Suprapubic skin (tissue), 4 donors: ENCODE measurements at places on chromosomes 4 and X.

DNA sequence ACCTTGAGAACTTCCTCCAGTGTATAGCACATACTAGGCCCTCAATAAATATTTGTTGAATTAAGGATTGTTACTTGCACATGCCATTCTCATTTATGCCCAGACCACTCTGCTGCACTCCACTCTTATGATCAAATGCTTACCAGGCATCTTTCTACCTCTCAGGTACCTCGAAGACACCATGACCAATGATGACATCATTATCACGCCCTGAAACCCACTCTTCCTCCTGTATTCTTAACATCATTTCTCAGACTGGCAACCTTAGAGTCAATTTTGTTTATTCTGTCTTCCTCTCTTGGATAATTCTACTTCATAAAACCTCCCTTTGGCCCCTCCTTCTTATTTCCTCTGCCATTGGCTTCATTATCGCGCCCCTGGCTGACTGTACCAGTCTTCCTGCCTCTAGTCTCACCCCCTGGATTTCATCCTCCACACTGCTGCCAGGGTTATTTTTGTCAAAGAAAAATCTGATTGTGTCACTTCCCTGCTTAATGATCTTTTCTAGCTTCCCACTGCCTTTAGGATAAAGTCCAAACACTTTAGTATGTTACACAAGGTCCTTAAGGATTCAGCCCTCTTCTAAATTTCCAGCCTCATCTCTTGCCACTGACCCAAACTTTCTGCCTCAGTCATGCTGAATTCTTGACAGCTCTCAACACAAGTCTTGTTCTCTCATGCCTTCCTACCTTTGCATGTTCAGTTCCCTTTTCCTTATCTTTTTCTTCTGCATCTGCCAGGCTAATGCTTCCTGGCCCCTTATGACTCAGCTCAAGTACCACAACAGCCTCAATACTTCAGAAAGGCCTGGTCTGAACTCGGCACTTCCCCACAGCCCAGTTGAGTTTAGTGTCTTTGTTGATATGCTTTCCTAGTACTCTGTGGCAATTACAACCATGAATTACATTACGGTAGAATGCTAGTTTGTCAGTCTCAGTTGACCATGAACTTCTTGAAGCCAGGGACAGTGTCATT lies 45.8 kb downstream of the HDAC8 start:
- no peak for DNase-seq
- H3K4me3 ChIP-seq, result no peak overlapping the region
- no peak overlapping the region for H3K27ac ChIP-seq
- H3K27me3 ChIP-seq, result no peaks in the 10 kb centered on the region

DNA sequence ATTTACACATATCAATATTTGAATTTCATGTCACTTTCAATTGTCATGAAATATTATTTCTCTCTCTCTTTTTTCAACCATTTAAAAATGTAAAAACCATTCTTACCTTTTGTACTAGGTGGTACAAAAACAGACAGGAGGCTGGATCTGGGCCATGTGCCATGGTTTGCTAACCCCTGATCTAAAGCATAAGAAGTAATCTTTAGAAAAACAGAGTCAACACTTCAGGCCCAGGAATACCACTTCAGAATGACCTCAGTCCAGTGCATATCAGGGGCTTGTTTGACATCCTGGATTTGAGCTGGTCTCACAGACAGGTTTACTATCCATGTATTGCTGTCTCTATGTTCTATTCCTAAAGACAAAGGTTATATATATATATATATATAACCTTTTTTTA lies 102.5 kb downstream of the DCHS2 start:
- no peaks in the 10 kb centered on the region for H3K27me3 ChIP-seq
- H3K4me1 ChIP-seq, result no peaks in the 10 kb centered on the region
- no peaks in the 10 kb centered on the region for H3K36me3 ChIP-seq
- no peak overlapping the region for H3K27ac ChIP-seq
- no peak overlapping the region for H3K4me3 ChIP-seq

GRCh38 chr4:138707746-138708677 lies 307.6 kb upstream of the NOCT start:
- H3K4me3 ChIP-seq, result no peak overlapping the region
- peaks cover 4% of the 10 kb centered on the region for H3K27me3 ChIP-seq
- H3K36me3 ChIP-seq, result no peaks in the 10 kb centered on the region
- no peak overlapping the region for H3K27ac ChIP-seq
- no peak for DNase-seq

DNA sequence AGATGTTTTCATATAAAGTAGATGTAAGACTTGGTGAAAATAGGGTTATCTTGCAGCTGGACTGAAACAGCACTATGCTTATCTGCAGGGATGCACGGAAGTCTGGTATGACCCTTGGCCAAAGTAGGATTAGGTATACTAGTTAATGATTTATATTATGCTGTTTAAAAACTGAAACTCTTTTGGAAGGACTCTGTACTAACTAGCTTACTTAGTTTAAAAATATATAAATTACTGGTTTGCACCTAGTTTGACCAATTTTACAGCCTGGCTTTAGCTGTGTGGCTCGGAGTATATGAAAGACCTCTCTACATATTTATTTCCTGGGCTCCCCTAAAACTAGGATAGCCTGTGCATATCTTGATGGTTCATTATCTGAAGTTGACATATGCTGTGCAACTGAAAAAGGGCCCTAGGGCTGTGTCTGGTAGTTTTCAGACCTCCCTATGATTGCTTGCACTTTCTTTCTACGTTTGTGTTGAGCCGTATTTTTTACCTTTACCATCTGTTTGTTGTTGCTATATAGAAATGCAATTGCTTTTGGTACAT lies 89.2 kb downstream of the TMEM144 start:
- H3K4me1 ChIP-seq, result peaks cover 12% of the 10 kb centered on the region
- H3K36me3 ChIP-seq, result no peaks in the 10 kb centered on the region
- DNase-seq, result no peak
- no peak overlapping the region for H3K27ac ChIP-seq
- H3K27me3 ChIP-seq, result no peaks in the 10 kb centered on the region

DNA sequence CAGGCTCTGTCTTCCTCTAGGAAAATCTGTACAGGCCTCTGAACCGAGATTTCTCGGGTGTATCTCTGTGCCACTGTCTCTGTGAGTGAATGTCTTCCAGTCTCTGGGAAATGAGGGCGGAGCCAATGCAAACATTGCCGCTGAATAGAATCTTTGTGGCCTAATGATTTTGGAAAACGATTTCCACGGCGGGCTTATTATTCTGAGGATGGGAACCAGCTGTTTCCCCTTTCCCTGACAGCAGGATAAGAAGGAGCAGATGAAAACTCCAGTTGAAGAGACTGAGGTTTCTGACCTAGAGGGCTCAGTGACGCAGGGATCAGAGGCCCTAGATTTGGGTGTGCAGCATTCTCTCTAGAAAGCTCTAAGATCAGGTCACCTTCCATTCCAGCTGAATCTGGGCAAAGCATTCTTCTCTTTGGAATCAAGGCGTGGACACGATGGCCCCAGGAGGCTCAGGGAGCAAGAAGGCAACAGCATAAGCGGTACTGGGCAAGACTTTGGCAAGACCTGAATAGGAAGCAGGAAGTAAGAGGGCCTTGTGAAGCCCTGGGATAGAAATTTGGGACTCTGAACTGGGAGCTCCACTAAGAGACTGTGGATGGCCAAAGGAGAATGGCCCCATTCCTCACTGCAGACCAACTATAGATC lies 47.3 kb downstream of the PJA1 start:
- no peak for DNase-seq
- no peak overlapping the region for H3K27ac ChIP-seq
- H3K36me3 ChIP-seq, result no peaks in the 10 kb centered on the region
- H3K4me3 ChIP-seq, result no peak overlapping the region
- H3K27me3 ChIP-seq, result no peaks in the 10 kb centered on the region

GRCh38 chr4:176149680-176150355 lies 45.6 kb downstream of the SPATA4 start:
- no peak overlapping the region for H3K4me3 ChIP-seq
- no peaks in the 10 kb centered on the region for H3K27me3 ChIP-seq
- H3K36me3 ChIP-seq, result no peaks in the 10 kb centered on the region
- H3K4me1 ChIP-seq, result no peaks in the 10 kb centered on the region
- no peak overlapping the region for H3K27ac ChIP-seq

GRCh38 chr4:123415977-123416376 lies 19.4 kb downstream of the SPRY1 start:
- H3K36me3 ChIP-seq, result no peaks in the 10 kb centered on the region
- H3K4me1 ChIP-seq, result peaks cover 14% of the 10 kb centered on the region
- no peak overlapping the region for H3K4me3 ChIP-seq
- no peaks in the 10 kb centered on the region for H3K27me3 ChIP-seq
- DNase-seq, result no peak
- no peak overlapping the region for H3K27ac ChIP-seq

- no peak overlapping the region for H3K4me3 ChIP-seq
- peak; percentile 32 for DNase-seq
- H3K36me3 ChIP-seq, result no peaks in the 10 kb centered on the region
- no peaks in the 10 kb centered on the region for H3K4me1 ChIP-seq
- H3K27me3 ChIP-seq, result no peaks in the 10 kb centered on the region
- H3K27ac ChIP-seq, result no peak overlapping the region
Measured at GRCh38 chr4:3328814-3329663, 36.2 kb downstream of the RGS12 start.

- no peaks in the 10 kb centered on the region for H3K27me3 ChIP-seq
- no peak for DNase-seq
- peak overlapping the region; percentile 30 for H3K4me3 ChIP-seq
- H3K36me3 ChIP-seq, result no peaks in the 10 kb centered on the region
Measured at GRCh38 chr4:40550948-40551462, 78.7 kb downstream of the RBM47 start.

GRCh38 chrX:117510453-117510852 lies 606.2 kb downstream of the KLHL13 start:
- no peaks in the 10 kb centered on the region for H3K36me3 ChIP-seq
- no peaks in the 10 kb centered on the region for H3K27me3 ChIP-seq
- H3K4me1 ChIP-seq, result no peaks in the 10 kb centered on the region
- H3K4me3 ChIP-seq, result no peak overlapping the region
- DNase-seq, result no peak
- no peak overlapping the region for H3K27ac ChIP-seq

GRCh38 chr4:158840131-158840530 lies 71.3 kb downstream of the FNIP2 start:
- no peak overlapping the region for H3K27ac ChIP-seq
- H3K4me1 ChIP-seq, result no peaks in the 10 kb centered on the region
- no peaks in the 10 kb centered on the region for H3K27me3 ChIP-seq
- peaks cover 20% of the 10 kb centered on the region for H3K36me3 ChIP-seq
